Activated T-helper 9 cell treated with anti-CD3 and anti-CD28 coated beads, Interleukin-2, amount 50 U/mL, for 16 hours (primary cell): ENCODE measurements at places on chromosomes 13 and 19.
A peak's percentile ranks its signal among the peaks of the same experiment; 100 is the strongest.

- DNase-seq: no peak
Observed at GRCh38 chr19:56905631-56906150, 65.2 kb upstream of the PEG3 start.

GRCh38 chr13:24068472-24068871 lies 92.0 kb upstream of the SPATA13 start:
- no peak for DNase-seq

DNA sequence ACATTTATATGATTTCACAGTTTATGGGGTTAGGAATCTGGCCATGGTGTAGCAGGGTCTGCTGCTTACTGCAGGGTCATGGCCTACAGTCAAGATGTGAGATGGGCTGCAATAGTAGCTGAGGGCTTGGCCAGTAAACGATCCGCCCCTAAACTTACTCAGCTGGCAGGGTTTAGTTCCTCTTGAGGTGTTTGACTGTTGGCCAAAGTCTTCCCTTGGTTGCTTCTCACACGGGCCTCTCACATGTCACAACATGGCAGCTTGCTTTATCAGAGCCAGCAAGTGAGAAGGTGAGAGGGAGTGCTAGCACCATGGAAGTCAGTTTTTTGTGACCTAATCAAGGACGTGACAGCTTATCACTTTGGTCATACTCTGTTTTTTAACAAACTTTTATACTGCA lies 77.1 kb downstream of the DNAJC3 start:
- no peak for DNase-seq

DNA sequence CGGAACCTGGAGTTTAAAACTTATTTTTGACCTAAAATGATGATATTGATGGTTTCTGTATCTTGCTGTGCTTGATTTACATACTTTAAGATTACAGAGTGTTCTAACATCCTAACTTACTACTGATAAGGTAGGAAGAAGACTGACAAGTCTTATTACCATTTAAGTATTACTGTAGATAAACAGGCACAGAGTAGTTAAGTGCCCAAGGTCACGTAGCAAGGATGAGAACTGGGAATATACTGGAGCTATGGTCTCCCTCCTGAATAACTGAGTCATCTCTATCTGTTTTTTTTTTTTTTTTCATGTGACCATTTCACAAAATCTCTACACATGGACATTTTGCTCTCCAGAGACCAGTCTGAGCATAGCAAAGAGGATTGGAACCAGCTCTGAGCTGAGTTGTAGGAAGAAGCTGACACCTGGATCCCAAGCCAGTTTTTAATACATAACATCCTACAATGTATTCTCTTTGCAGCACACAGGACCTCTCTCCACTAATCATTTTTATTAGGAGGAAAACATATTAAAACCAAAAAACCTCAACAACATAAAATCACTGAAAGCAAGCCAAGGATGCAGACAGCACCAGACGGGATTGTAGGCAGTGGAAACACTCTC lies 173.5 kb downstream of the DNAJC15 start:
- no peak for DNase-seq

DNA sequence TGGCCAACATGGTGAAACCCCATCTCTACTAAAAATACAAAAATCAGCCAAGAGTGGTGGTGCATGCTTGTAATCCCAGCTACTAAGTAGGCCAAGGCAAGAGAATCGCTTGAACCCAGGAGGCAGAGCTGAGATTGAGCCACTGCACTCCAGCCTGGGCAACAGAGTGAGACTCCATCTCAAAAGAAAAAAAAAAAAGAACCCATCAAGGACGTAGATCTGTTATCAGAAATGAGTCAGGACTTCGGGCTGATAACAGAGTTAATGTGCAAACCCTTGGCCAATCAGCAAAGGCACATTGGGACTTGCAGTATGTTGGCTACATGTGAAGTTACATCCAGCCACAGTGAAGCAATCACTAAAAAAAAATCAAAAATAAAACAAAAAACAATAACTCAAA lies 4.8 kb upstream of the LGALS7B start:
- DNase-seq: no peak

GRCh38 chr19:7603919-7604318 lies 8.3 kb downstream of the CAMSAP3 start:
- no peak for DNase-seq

DNA sequence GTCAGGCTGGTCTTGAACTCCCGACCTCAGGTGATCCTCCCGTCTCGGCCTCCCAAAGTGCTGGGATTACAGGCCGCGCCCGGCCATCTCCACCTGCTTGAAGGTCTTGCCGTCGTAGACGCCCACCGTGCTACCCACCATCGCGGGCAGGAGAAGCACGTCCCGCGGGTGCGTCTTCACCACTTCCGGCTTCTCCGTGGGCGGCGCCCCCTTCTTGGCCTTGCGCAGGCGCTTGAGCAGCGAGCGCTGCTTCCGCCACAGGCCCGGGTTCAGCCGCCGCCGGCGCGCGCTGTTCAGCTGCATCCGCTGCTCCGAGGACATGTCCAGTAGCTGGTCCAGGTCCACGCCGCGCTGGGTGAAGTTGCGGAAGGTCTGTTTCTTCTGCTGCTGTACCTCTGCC lies 21.6 kb downstream of the EFNA2 start:
- DNase-seq: no peak

- peak; percentile 57 for DNase-seq
Observed at GRCh38 chr19:3108775-3109174, 14.6 kb downstream of the GNA11 start.

GRCh38 chr13:74184283-74184682 lies 50.1 kb upstream of the KLF12 start:
- no peak for DNase-seq
